Posterior vena cava (tissue), 2 donors: ENCODE measurements at places on chromosomes 13 and 19. TPM values are rescaled to one million over a fixed set of nuclear protein-coding genes. Genes with fewer than 3 reads are reported as not detected.

DNA sequence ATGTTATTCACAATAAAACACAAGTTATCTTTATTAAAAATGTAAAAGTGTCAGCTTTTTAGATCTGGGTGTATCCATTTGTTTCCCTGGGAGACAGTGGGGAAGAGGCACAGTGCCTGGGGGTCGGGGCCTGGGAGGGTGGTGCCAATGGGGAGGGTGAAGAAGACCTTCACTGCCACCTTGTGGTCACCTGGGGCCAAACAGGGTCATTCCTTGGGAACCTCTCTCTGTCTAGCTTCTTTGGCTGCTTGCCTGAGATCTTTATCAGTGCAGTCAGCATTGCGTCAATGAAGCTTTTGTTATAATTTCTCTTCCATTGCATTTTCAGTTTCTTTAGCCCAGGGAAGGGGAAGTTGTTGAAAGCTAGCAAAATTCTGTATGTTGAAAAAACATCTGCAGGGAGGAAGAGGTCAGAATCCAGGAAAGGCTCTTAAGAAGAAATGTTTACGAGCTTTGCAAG is 39.1 kb downstream of the PCDH8 start:
- no peak for DNase-seq

- no peak for DNase-seq
Observed at GRCh38 chr13:89967701-89968100, 1379.8 kb upstream of the MIR17HG start.

STAP2 gene
- 2.1 TPM for total RNA-seq

- DNase-seq, result no peak
Observed at GRCh38 chr13:39148513-39148961, 110.3 kb downstream of the NHLRC3 start.

- DNase-seq, result no peak
Observed at GRCh38 chr19:42092350-42092749, 16.4 kb downstream of the ZNF574 start.

DNA sequence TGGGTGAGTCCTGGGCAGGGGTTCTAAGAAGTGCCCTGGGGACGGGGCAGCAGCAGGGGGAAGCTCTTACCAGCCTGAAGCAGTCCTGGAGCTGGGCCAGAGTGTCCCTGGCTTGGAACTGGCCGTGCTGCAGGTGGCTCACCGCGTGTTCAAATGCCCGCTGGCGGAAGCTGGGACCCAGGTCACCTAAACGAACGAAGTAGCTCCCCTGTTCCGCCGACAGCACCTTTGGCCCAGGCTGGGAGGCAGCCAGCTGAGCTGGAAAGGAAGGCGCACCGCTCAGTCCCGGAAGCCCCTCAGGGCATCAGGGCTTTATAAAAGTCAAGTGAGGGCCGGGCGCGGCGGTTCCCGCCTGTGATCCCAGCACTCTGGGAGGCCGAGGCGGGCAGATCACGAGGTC is 9.6 kb downstream of the PLIN4 start:
- DNase-seq, result no peak

DNA sequence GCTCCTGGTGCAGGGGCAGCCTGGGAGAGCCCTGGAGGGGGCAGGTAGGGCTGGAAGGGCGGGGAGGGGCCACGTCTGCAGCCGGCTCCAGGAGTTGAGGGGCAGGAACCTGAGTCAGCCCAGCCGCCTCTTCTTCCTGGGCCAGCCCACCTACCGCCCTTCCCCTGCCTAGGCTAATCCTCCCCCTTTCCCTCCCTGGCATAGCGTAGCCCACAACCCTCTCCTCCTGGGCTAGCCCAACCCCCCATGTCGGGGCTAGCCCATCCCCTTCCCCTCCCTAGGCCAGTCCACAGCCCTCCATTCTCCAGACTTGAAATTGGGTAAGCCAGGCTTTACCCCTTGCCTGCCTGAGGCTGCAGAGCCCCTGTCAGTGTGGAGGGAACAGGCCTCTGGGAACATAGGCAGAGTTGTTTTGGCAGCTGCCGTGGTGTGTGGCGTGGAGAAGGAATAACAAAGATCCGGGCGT is 20.6 kb upstream of the WDR18 start:
- no peak for DNase-seq
